ENCODE measurements at places on chromosomes 6 and 20.

- no peak for DNase-seq
Observed at GRCh38 chr20:38001981-38002380, 31.3 kb downstream of the TTI1 start.

DNA sequence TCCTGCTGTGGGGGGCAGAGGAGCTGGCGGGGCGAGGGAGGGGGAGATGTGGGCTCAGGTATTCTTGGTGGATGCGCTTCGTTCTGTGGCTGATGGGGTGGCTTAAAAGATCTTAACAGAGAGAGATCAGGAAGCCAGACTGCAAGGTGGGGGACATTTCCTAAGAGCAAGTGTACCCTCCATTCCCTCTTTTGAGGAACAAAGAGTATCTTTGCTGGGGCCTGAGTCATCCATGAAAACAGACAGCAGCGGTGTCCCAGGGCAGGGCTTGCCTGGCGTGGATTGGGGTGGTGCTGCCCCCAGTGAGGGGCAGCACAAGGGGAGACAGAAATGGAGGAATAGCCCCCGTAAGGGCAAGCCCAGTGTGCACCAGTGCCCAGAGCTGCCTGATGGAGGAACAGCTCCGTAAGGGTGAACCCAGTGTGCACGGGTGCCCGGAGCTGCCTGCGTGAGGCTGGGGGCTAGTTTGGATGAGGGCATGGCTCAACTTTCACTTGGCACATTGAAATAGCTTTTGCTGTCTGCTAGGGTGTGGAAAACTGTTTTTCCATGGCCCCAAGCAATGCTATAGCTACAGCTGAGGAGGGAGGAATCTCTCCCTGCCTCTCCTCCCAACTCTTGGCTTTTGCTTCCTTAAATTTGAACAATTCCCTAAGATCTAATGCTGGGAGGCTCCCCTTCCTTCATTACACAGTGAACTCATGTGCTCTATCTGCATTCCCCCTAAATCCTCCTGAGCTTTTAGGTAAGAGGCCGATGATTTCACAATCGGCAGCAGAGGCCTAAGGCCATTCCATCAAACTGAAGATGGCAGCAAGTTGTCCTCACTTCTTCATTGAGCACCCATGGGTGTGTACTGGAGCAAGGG lies 12.9 kb downstream of the MAPK13 start:
- no peak for DNase-seq

GRCh38 chr20:55174635-55175034 lies 699.2 kb downstream of the DOK5 start:
- no peak for DNase-seq

DNA sequence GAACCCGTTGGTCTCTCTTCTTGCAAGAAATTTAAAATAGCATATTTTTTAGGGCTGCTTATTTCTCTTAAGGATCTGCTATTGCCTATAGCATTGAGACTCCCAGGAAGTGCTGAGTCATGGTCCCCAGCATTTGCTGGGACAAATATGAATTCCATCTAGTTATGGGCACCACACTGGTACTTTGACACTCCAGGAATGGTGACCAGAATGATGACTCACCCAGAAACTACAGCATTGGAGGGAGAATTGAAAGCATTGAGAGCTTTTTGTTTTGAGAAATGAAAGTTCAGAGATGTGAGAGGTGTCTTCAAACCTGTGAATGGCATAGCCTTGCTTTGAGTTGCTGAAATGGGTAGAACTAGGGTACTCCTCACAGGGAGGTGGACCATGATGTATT lies 699.7 kb downstream of the DHX35 start:
- no peak for DNase-seq

GRCh38 chr6:88145298-88145963 lies 20.7 kb downstream of the CNR1 start:
- no peak for DNase-seq

- DNase-seq = no peak
Observed at GRCh38 chr20:37228082-37228481, 33.5 kb downstream of the GHRH start.

DNA sequence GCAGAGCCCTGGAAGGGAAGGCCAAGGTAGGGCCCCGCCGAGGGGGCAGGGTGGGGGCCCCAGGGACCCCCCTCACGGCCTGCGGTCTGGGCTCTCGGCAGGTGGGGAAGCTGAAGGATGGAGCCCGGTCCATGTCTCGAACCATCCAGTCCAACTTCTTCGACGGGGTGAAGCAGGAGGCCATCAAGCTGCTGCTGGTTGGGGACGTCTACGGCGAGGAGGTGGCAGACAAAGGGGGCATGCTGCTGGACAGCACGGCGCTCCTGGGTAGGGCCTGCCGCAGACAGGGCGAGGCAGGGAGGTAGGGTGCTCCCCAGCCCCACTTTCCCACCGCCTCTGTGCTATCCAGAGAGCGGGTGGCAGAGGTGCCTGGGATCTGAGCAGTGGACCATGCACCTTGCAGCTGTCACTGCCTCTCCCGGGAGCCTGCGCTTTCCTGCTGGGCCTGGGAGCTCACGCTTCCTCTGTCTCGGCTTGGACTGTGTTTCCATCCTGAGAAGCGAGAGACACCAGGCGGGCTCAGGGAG lies 83.1 kb downstream of the SYNJ2 start:
- no peak for DNase-seq

DNA sequence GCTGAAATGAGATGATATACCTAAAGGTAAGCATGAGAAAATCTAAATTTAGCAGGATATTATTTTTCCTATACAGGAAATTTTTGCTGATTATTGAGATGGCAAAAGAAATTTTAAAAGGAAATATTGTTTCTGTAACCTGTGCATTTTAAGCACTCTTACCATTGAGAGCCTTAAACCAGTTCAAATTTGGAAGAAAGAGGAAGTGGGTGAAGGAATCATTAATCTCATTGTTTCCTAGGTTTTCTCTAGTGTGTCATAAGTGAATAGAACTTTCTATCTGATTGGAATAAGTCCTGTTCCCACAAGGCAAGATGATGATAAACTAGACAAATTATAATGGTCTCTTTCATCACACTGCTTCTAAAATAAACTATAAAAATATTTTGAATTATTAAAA lies 22.4 kb upstream of the FKBP1C start:
- no peak for DNase-seq

- no peak for DNase-seq
Observed at GRCh38 chr6:40222354-40222753, 288.1 kb upstream of the MOCS1 start.

GRCh38 chr6:53579338-53579737 lies 34.4 kb upstream of the GCLC start:
- no peak for DNase-seq

GRCh38 chr6:18121580-18122127 lies 823 bp downstream of the NHLRC1 start:
- DNase-seq = no peak

DNA sequence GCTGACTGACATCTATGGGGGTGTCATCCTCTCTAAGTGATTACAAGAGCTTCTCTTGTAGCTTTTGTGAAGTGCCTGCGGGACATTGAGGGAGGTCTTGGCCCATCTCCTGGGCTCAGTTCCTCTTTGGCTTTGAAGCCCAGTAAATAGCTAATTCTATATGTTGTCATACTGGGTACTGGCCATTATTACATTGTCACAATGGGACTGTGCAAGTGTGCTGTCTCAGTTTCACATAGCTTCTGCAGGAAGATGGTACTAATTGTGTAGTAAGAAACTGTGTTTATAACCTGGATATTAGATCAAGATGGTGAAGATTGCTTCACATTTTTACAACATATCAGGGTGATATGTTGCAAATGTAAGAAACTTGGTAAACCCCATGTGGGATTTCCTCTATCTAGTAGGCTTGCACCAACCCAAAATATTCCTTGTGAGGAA lies 19.9 kb downstream of the SPINT3 start:
- DNase-seq = no peak

GRCh38 chr6:133632206-133632605 lies 256.7 kb upstream of the TCF21 start:
- no peak for DNase-seq

- no peak for DNase-seq
Observed at GRCh38 chr6:159718634-159719033, 8.7 kb upstream of the WTAP start.

DNA sequence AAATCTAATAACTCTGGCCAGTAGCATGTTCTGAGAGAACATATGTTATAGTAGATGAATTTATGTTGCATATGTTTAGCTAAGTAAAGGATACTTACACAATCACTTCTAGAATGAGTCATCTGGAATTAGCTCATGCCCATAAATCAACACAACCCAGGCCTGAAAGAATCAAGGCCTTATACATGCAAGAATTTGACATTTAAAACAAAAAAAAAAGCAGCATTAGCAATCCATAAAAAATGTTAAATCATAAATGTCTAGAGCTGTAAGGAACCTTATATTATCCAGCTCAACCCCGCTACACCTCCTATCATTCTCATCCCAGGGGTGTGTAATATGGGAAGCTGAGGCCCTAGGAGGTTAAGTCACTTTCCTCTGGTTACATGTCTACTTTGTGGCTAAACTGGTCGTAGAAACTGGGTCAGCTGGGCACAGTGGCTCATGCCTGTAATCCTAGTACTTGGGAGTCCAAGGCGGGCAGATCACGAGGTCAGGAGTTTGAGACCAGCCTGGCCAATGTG lies 105.2 kb upstream of the CARMIL1 start:
- no peak for DNase-seq

GRCh38 chr6:83055366-83055964 lies 10.2 kb downstream of the UBE3D start:
- DNase-seq = peak; percentile 75

GRCh38 chr6:103820148-103820547 lies 1039.6 kb downstream of the HACE1 start:
- no peak for DNase-seq

DNA sequence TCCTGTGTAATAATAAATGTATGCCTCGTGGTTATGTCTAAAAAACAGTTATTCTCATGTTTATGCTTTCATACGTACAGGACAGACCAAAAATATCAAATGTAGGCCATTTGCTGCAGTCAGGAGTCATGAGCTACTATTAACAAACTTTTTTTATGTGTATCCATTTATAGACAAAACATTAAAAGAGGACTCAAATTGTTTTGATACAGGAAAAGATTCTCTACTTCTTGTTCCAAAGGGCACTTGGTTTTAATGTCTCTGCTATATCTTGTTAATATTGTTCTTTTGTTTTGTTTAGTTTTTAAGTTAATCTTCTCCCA lies 155.2 kb downstream of the ZDHHC14 start:
- DNase-seq = no peak

- DNase-seq = no peak
Observed at GRCh38 chr6:10690651-10691445, 3.6 kb downstream of the C6orf52 start.

DNA sequence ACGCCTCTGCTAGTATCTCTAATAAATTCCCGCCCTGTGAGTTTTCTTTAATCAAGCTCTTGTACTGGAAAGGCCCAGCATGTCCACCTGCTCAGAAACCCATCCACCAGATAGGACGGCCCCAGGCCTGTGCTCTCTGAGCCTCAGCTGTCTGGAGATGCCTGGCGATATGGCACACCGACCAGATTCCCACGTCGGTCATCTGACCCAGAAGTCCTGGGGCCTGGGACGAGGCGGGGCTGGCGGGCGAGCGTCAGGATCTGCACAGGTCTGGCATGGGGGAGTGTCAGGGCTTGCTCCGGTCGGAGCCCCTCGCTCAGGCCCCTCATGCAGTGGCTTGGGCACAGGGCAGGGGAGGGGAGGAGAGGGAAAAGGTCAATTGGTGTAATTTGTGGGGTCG lies 10.2 kb downstream of the RNASET2 start:
- DNase-seq = no peak

DNA sequence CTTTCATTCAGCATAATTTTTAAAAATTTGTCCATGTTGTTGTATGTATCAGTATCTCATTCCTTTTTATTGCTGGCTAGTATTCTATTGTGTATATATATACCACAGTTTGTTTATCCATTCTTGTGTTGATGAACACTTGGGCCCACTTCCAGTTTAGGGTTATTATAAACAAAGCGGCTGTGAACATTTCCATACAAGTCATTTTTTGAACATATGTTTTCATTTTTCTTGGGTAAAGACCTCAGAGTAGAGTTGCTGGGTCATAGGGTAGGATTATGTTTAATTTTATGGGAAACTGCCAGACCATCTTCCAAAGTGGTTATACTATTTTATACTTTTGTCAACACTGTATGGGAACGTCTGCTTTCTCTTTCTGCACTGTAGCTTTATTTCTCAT lies 55.3 kb downstream of the RBM24 start:
- no peak for DNase-seq

DNA sequence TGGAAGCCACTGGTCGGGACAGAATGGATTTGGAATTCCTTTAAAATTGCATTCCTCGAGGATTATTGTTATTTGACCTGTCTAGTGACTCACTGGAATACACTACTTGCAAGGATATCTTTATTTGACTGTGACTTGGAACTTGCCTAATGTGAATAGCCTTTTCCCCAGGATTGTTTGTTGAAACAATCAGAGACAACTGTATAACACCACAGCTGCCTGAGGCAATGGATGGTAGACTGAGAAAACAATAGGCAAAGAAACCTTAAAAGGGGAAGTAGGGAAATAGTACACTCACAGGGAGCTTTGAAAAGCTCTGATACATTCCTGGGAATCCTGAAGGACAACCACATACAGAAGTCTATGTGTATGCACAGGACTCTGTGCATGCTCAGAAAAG lies 465.3 kb downstream of the BMP2 start:
- no peak for DNase-seq

DNA sequence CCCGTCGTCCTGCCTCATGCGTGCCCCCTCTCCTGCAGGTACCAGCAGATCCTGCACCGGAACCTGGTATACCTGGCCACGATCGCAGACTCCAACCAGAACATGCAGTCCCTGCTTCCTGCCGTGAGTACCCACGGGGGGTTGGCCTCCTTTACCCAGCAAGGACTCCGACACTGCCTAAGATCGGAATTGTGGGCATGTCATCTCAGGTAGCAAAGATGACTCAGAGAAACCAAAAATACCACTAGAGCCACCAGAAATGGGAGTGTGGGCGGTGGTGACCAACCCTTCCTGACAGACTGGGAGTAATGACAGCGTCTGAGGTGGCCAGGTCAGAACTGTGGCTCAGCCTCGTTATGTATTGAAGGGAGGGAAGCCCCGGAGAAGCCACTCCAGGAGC lies 16.3 kb downstream of the SS18L1 start:
- no peak for DNase-seq

- DNase-seq = peak; percentile 45
Observed at GRCh38 chr6:90859612-90860011, 272.7 kb upstream of the MAP3K7 start.

DNA sequence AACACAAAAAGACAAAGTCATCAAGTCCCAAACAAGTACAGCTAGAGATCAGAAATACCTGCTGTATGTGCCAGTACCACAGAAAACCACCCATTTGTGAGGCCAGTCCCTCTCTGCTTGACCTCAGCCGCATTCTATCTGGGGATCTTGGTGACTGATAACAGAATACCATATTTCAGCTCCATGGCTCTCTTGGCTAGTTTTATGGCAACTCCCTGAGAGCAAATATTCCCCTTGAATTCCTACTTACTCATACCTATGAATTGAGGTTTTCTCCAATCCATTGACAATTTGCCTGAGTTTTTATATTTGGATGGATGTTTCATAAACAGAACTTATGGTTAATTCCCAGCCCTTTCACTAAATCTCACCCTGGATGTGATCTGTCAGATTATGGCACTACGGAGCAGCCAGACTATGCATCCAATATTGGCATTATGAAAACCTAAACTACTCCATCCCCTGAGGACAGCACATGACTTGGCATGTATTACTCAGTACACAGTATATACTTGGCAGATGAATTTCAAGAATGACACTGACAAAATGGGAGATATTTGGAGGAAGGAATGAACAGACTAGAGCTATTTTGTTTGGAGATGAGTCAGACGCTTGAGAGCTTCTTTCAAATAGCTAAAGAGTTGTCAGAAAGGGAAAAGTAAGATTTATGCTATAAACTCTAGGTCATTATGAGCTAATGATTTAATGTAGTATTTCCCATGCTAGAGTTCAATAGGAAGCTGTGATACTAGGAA lies 95.7 kb downstream of the PRDM1 start:
- DNase-seq = no peak

Data from retina (tissue), 1 donor.